LNCaP clone FGC (cell line): ENCODE measurements at places on chromosomes 12 and 14.

- DNase-seq = no peak
Observed at GRCh38 chr12:107670999-107671643, 14.5 kb upstream of the PWP1 start.

DNA sequence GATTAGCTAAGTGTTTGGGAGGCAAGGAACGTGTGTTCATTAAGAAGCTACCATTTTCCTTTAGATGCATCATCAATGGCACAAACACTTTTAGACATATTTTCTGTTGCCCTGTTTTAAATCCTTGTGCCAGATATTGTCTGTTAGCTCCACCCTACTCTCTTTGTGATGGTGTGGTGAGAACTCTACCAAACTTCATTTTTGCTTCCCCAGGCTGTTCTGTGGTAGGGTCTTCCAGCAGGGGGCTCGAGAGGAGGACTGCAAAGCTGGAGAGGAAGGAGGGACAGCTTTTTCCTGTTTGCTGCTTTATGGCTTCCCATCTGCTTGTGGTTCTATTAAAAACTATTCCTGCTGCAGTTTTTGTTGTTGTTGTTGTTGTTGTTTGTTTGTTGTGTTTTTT, 23.8 kb upstream of the STRAP start:
- no peak for DNase-seq

DNA sequence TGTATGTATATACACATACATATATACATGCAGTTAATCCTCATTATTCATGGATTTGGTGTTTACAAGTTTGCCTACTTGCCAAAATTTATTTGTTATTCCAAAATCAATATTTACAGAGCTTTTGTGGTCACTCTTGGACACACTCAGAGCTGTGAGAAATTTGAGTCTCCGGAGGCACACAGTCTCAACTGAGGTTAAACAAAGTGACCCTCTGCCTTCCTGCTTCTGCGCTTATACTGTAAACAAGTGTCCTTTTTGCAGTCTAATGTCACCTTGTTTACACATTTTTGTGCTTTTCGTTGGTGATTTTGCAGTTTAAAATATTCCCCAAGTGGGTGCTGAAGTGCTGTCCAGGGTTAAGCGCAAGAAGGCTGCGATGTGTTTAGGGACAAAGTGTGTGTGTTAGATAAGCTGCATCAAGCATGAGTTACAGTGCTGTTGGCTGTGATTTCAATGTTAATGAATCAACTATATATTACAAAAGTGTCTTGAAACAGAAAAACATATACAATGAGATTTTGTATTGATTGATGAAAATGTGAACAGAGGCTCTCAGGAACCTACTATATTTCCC, 13.1 kb upstream of the LTA4H start:
- DNase-seq = peak; percentile 86

DNA sequence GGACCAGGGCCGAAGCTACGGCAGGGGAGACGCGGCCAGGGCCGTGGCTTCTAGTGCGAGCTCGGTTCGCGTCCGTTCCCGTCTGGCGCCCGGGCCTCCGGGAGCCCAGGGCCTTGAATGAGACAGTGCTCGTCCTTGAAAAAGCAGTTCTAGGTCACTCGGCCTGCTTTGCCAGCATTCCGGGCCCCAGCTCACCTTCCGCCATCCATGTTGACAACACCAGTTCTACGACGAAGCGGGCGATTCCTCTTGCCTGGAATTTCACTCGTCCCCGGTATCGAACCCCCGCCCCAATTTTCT, 4.5 kb downstream of the OR10AD1 start:
- no peak for DNase-seq

- no peak for DNase-seq
Observed at GRCh38 chr14:91256661-91257060, 12.2 kb upstream of the GPR68 start.

GRCh38 chr14:22047115-22047514, 373.5 kb upstream of the OR4E1 start:
- DNase-seq = no peak

DNA sequence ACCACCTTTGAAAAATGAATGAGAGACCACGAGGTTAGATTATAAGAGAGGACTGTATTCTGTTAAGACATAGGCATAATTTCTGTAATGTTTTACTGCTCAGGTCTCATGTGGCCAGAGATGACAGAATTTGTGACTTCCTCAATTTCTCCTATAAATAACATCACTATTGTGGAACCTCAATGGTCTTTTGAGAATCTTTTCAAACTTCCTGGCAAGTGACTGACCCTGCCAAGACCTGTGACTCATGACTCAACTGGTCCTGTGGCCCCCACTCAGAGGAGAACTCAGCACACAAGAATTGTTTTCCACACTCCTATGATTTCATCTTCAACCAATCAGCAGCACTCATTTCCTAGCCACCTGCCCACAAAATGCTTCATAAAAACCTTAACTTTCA, 508.2 kb upstream of the ATP2B1 start:
- DNase-seq = no peak

GRCh38 chr12:80201908-80202307, 102.6 kb downstream of the OTOGL start:
- DNase-seq = no peak

GRCh38 chr14:68686205-68686465, 106.7 kb downstream of the ZFP36L1 start:
- no peak for DNase-seq

DNA sequence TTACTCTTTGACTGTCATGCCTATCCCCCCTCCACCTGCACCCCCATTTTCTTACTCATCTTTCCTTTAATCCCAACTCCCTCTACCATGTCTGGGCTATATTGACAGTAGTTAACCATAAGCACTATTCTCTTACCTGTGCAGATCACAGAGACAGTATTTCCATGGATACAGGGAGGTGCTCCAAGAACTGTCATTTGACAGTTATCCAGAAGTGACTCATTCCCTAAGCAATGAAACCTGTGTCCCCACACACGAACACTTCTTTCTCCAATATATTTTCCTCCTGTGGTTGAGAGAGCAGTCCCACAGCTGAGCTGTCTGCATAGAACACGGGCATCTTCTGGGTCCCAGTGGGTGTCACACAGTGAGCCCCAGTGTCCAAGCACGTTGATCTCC, 68.8 kb downstream of the CD163L1 start:
- DNase-seq = peak; percentile 76

DNA sequence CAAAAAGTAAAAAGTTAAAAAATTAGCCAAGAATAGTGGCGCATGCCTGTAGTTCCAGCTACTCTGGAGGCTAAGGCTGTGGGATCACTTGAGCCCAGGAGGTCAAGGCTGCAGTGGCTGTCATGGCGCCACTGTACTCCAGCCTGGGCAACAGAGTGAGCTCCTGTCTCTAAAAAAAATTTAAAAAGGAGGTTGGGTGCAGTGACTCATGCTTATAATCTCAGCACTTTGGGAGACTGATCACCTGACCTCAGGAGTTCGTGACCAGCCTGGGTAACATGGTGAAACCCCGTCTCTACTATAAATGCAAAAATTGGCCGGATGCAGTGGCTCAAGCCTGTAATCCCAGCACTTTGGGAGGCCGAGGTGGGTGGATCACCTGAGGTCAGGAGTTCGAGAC, 8.2 kb upstream of the YLPM1 start:
- DNase-seq = no peak

GRCh38 chr12:111616177-111616623, 17.1 kb upstream of the ATXN2 start:
- DNase-seq = no peak

GRCh38 chr14:69204753-69205152, 13.5 kb downstream of the EXD2 start:
- no peak for DNase-seq

DNA sequence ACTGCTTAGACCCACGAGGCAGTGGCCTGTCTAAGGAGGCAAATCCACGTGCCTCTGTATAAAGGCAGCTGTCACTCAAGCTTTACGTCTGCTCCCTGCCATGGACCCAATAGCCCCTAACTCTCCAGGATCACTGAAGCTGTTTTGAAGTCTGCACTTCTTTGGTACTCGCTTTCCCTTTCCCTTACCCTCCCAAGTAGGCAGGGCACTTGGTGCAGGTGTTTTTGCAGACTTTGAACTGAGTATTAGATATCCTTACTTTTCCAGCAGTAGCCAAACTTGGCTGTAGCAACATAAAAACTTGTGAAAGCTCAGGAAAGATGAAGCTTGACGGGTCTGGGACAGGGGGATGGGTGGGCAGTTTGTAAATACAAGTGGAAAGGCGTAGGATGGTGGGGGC, 17.8 kb upstream of the OR6S1 start:
- no peak for DNase-seq

GRCh38 chr12:101823891-101824290, 6.9 kb downstream of the GNPTAB start:
- peak; percentile 69 for DNase-seq

- DNase-seq = no peak
Observed at GRCh38 chr14:104941508-104942365, 17.1 kb downstream of the PLD4 start.

DNA sequence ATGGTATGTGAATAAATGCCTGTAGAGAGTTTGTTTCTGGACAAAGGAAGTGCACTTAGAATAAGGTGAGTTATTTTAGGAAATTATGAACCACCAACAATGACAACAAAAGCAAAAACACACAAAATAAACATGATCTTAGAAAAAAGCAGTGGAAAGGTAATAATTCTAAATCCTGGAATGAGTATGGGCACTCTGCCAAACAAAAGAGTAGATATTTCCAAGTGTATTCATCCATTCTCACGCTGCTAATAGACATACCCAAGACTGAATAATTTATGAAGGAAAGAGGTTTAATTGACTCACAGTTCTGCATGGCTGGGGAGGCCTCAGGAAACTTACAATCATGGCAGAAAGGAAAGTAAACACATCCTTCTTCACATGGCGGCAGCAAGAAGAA, 269.3 kb upstream of the NPAS3 start:
- no peak for DNase-seq

DNA sequence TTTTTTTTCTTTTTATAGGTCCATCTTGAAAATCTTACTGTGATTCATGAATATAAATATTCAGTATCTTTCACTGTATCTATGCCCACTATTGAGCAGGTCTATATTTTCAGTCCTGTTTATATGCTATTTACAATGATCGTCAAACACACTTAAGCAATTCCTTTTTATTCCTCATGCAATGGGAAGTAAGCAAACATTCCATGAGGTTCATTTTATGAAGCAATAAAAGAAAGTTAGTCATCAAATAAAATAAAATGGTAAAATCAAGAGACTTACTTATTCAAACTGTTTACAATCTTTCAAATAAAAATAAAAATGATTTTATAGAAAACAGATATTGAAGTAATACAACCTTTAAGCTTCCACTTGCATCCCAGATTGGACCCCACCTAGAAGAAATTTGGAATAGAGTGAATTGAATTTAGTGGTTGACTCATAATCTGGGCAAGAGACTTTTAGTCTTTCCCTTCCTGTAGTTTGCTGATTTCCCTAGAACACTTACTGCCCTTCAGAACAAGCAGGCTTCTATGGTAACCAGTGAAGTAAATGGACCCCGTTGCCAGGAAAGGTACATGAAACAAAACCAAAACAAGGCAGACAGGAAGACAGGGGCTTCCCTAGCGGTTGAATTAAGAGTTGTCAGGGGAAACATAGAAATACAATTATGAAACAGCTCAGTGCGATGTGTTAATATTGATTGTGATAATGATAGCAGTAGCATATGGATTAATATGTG, 241.0 kb upstream of the ATP2B1 start:
- peak; percentile 81 for DNase-seq

DNA sequence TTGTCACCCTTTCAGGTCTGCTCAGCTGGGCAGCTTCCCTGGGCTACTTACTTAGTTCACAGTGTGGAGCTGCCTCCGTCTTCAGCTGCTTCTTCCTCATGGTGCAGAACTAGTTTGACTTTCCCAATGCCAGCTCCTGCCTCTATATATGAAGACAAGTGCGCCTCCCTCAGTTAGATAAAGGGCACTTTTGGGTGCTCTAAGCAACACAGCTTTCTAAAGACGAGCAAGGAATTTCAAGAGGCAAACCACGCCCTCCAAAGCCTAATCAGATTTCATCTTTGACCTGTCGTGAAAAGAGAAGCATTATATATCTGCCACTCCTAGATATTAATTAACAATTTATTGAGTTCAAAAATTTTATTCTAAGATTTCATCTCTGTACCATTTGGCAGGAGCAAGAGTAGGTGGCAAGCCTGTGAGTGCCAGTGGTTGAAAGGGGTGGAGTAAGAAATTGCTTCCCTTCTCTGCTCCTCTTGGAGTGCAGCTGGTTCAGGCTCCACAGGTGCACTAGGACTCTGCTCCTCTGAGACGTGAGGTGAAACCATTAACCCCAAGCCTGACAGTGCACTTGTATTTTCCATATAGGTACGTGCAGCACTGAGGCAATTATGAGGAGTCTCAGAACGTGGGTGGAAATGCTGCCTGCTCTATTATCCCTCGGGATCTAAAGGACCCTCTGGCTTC, 2.1 kb upstream of the SLC11A2 start:
- DNase-seq = no peak

GRCh38 chr12:94686834-94687628, 36.7 kb upstream of the TMCC3 start:
- no peak for DNase-seq

- no peak for DNase-seq
Observed at GRCh38 chr12:17577405-17577804, 512.6 kb downstream of the RERGL start.

- DNase-seq = no peak
Observed at GRCh38 chr12:26621932-26622331, 211.1 kb downstream of the ITPR2 start.
